ENCODE measurements at places on chromosomes 4 and X.

- DNase-seq = no peak
These were observed 77.1 kb upstream of the SLC4A4 start for GRCh38 chr4:71261633-71262121.

- no peak for DNase-seq
These were observed 23.7 kb downstream of the FAT1 start for GRCh38 chr4:186699881-186700397.

DNA sequence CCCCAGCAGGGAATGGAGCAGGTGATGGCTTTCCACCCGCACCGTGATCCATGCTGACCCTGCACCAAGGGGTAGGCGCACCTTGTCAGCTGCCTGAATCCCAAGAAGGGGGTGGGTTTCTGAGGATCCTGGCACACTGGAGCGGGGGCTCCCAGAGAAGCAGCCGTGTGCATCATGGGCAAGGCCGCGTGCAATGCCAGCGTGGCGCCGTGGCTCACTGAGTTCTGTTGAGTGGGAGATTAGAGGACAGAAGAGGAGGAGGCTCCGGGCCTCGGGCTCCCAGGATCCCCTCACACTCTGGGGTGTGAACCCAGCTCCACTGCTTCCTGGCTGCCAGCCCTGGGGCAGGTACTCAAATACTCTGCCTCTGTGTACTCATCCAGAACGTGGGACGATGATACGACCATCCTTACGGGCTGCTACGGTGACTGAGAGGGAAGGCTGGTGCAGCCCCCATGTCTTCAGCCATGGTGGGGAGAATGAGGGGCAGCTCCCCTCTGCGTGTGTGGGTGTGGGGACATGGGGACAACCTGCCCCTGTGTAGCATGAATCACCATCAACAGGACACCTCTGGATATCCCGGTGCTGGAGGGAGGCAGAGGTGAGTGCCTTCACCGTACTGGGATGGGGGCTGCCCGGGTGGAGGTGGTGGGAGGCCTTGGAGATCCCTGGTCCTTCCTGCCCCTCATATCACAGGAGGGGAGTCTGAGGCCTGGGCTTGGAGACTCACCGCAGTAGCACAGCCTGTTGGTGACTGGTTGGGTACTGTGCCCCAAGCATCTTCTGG is 52.6 kb downstream of the CPZ start:
- DNase-seq = no peak

GRCh38 chr4:163587867-163588266 is 93.4 kb downstream of the TMA16 start:
- no peak for DNase-seq

DNA sequence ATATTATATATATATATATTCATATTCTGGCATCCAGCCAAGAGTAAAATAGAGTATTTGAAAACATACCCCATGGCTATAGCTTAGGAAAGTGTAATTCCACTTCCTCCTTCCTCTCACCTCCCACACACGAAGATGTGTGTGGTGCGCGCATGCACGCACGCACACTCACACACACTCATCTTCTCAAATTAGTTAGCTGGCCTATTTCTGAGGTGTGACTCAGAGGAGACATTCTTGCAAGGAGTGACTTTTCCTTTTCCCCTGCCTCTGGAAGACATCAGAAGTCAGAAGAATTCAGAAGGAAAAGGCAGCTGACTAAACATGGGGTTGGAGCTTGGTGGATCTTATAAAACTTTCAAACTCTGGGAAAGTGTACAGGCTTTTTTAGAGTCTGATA is 8.8 kb downstream of the ENPEP start:
- DNase-seq = no peak

DNA sequence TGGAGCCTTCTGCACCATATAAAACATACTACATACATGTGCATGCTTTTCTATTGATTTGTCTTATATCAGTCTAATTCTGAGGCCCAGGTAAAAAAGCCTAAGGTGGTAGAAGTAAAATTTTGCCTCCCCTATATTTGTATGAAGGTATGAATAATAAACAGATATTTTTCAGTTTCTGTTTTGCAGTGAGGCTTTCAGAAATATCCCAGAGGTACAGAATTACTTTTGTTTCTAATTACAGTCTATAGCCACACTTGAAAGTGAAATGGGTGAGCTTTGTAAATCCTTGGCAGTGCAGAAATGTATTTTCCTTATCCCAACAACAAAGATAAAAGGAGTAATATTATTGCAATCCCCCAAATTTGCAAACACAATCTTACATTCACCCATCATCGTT is 59.5 kb downstream of the DDX60 start:
- DNase-seq = no peak

DNA sequence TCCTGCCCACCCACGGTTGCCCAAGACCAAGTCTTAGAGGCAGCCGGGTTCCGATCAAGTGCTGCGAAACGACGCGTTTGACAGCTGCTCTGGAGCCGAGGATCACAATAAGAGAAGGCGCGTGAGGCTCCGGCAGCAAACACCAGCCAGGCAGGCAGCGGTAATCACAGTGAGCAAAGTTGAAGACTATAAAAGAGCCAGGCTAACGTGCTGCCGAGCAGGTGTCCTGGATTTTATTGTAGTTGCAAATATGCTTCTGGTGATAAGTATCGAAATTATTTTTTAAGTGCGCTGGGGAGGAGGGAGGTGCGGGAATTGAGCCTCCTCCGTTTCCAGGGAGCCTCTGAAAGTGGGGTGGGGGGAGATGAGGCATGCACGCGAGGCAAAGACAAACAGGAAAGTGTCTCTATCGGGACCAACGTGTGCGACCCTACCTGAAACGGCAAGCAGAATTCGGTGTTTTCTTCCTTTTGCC is 590 bp downstream of the GABRA2 start:
- no peak for DNase-seq

DNA sequence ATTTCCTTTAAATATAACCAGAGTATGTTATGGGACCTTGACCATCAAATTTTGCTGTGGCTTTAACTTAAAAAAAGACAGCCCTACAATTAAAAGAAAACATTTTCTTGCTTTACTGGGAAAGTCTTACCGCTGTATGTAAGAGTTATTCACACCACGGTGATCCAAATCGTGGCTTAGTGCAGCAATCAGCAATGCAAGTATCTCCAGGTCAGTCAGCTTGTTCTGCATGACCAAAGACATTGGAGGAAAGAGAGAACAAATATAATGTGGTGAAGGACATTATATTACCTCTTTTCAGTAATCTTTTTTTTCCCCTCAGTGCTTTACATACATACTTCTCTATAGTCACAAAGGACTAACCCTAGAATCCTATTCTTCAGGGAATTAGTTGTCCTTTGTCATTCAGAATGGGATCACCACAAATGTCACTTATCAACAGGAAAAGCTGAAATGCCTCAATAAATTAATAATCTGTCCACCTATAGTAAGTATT is 109.6 kb downstream of the PDE5A start:
- no peak for DNase-seq

GRCh38 chr4:2482693-2483092 is 13.8 kb downstream of the RNF4 start:
- DNase-seq = no peak

- DNase-seq = no peak
These were observed 99.1 kb downstream of the FRYL start for GRCh38 chr4:48680848-48681568.

GRCh38 chr4:4607336-4608213 is 65.7 kb upstream of the STX18 start:
- DNase-seq = no peak

GRCh38 chr4:6658597-6659075 is 18.2 kb downstream of the MRFAP1 start:
- DNase-seq = no peak

DNA sequence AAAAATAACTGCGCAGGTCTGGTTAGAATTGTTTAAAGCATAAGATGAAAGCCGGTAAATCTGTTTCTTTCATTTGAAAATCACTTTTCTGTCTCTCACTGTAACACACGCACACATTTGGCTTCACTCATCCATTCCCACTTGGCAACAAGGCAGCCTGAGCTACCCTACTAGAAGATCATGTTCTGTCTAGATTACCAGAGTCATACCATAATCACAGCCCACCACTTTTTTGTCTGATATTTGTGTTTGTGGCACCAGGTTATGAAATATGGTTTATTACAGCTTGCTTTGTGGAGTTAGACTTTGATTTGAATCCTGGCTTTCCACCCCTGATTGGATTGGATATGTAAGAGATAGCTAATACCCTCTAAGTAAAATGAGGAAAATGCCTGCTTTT is 2.2 kb downstream of the USO1 start:
- no peak for DNase-seq

GRCh38 chrX:133374874-133375387 is 40.4 kb downstream of the GPC4 start:
- no peak for DNase-seq

- DNase-seq = no peak
These were observed 52.5 kb downstream of the SYNPO2 start for GRCh38 chr4:118941149-118941548.

GRCh38 chr4:103197765-103198110 is 405 bp downstream of the CENPE start:
- DNase-seq = no peak

DNA sequence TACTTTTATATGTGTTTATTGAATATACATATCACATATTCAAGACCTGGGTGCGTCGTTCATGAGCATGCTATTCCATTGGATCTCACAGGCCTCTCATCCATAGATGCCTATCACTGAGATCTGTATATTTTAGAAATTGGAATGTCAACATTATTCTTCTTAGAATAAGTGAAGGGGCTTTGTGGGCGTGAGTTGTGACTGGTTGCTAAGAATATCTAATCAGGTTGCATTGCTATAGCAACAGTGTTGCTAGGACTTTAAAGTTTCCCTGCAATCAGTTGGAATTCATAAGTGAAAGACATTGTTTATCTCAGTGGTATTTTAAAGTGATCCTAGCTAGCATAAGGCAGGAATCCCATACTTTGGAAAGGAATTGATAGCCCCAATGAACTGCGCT is 36.7 kb upstream of the ANK2 start:
- DNase-seq = no peak

- no peak for DNase-seq
These were observed 2.9 kb downstream of the LAMTOR3 start for GRCh38 chr4:99891351-99891750.

DNA sequence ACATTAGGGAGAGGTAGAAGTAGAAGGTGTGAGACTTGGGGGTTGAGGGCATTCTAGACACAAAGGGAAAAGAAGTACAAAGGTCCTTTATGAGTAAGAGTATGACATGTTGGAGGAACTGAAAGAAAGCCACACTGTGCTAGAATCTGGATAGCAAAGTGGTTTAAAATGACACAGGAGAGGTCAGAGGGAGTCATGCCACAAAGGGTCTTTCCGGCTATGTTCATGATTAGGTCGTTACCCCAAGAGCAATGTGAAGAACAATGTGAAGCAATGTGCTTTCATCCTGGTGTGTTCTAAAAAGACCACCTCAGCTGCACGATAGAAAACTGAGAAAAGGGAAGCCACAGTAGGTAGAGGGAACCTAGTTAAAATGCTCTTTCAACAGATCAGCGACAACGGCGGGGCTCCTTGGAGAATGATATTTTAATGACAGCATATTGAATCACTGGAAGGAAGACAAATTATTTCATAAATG is 29.2 kb downstream of the SMIM14 start:
- no peak for DNase-seq

All from NCI-H1694 (cell line).